SIG-M5 (cell line): ENCODE measurements at places on chromosomes 16 and 17.
A peak's percentile ranks its signal among the peaks of the same experiment; 100 is the strongest.

DNA sequence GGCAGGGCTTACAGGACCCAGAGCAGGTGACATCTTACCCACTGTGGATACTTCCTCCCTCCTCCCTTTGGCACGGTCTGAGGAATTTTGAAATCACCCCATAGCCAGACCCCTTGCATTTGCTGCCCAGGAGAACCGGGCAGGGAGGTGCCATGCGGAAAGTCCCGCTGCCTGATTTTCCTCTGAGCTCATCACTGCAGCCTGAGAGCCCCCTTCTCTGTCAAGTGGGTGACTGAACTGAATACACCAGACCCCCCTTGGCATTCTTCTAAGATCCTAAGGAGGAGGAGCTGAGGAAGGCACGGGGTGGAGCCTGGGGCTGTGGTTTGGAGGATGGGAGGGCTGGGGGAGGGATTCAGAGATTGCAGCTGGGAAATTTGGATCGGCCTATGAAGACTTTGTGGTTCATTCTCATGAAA, 173.4 kb downstream of the RAB11FIP4 start:
- DNase-seq: no peak

DNA sequence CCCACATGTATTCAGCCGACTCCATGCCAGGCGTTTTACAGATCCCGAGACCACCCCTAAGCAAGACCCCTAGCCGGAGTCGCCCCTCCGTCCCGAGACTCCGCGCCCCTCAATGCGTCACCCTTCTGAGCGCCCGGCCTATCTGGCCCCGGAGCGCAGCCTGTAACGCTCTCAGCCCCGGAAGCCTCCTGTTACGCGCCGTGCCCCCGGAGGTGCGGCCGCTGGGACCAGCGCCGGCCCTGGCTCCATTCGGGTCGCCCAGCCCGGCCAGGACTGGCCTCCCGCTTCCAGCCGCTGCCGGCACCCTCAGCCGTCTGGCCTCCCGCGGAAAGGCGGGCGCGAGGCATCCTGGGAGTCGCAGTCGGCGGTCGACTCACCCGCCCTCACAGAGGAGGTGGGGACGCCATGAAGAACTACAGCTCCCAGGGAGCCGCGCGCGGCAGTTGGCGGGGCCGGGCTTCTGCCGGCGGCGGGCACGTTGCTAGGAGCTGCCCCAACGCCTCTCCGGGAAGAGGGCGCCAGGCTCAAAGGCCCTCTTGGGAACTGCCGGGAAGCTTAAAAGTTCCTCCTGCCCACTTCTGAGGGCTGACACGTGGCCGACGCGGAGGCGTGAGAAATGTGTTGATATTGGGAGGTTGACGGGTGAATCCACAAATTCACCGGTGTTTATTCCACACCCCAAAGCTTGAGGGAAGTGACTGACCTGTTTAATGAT, at the start of gene FBF1:
FBF1 (minus strand) TSS at position 316 of the 715 bp plus-strand sequence. CDS start 2,893 bp downstream, outside the sequence.
- DNase-seq: peak; percentile 41

DNA sequence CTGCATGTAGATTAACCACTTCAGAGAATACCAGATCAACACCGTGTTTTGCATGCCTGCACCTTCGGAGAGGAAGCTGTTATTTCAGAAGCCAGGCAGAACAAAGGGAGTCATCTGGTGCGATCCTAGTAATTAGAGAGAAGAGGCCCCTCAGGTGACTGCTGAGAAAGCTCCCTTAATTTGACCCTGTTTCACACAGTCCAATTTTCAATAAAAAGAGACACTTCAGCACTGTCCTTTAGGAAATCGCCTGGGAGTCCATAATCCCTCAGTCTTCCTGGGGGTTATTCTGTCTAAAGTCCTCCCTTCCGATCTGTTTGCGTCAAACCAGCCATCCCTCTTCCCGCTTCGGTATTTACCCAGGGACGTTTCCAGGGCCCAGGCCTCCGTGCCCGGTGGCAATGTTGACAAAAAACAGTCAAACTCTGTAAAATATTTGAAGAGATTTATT, 23.4 kb upstream of the TNRC6C start:
- no peak for DNase-seq

DNA sequence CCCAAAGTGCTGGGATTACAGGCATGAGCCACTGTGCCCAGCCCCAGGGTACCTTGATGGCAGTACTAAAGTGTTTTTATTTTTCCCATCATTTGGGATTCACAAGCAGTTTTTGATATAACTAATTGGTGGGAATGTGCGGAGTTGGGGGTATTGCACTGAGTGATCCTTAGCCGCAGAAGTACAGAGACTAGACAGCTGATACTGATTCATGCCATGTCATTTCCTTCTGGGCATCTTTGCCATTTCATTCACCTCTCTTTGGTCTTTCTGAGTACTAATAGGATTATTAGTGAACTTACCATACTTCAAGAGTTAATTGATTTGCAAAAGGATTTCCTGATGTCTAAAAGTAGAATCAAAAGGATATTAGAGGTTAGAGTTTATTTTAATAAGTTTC, 9.7 kb downstream of the NMT1 start:
- DNase-seq: no peak

DNA sequence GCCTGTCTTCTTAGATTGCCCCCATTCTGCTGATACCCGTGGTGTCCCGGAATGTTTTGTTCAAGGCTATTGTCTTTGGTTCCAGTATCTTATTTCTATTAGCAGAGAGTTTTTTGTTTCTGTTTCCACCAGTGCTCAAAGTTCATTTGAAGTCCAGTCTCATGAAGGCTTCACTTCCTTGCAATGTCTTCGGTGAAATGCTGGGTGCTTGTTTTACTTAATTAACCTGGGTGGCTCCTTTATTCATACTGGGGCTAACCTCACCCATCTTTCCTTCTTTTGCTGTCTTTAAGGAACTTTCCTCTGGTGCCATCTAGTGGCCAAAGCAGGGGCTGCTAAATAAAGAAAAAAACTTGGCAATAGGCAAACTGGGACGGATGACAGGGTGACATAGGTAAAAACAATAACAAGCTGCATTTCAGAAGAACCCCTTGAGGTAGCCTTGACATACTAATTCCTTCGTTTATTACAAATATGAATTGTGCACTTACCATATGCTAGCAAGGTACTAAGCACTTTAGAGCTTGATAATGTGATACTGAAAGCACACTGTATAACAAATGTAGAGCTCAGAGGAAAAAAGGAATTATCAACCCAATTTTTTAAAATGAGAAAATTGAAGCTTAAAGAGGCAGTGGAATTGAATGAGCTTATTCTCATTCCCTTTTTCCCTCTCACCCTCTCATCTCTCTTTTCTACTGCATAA, 2.8 kb upstream of the SMIM36 start:
- DNase-seq: no peak

GRCh38 chr17:65743308-65743655, 181.8 kb upstream of the AXIN2 start:
- DNase-seq: no peak

- no peak for DNase-seq
Measured at GRCh38 chr17:2070241-2071023, 15.5 kb downstream of the HIC1 start.

- DNase-seq: no peak
Measured at GRCh38 chr17:60675997-60676396, 1.7 kb upstream of the BCAS3 start.

DNA sequence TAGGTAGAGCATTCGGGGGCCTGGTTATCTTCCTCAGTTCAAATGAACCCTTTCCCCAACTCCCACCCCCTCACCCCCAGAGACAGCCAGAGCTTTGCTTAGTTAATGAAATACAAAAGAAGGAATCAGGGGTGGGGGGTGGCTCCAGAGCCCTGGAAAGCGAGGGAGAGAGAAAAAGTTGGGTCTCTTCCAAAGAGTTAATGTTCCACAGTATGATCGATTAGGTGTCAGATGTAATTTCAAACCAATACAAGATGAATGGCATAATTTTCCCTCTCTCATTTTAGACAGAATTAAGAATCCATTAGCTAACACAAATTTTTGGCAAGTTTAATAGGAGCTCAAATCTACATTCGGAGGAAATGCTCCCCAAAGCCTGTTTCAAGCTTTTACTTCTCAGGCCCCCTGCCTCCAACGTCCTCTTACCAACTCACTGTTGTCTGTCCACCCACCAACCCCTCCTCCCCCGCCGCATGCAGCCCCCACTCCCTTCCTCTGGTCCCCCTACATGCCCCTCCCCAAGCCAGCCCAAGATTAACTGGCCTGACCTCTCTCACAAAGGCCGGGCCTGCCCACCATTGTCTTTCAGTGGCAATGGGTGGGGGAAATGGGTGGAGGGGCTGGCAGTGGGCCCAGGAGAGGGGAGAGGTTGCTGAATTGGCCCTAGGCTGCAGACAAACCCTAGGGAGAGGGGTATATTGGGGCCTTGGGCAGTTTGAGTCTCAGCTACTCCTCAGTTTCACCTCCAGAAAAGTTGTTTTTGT, 28.2 kb downstream of the NEUROD2 start:
- DNase-seq: no peak

DNA sequence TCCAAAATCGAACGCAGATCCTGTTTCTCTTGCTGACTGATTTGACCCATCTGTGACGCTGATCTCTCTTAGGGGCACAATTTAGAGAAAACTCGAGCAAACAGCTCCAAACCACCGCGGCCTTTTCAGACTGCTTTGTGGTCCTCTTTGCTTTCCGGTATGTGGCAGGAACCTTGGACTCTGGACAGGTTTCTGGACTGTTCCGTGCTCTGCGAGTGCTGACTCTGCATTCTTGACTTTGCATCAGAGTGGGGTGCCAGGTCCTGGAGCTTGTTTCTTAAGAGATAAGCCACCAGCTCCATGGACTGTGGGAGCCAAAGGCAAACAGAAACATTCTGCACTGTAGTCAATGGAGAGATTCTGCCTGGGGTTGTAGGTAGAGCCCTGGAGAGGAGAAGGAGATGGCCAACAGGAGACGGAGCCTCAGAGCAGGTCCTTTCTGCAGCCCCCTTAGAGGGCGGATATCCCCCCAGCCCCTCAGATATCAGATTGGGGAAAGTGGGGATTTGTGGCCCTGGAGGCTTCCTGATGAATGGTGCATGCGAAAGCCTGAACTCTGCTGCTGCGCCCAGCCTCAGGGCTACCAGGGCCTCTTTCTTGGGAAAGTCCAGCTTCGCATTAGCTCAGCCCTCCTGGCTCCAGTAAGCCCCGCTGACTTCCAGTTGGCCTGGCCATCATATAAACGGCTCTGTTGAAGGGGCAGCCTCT, 65.6 kb downstream of the WIPI1 start:
- DNase-seq: no peak

- no peak for DNase-seq
Measured at GRCh38 chr16:26087091-26087490, 395.3 kb downstream of the HS3ST4 start.

- DNase-seq: no peak
Measured at GRCh38 chr16:25151996-25152395, 40.5 kb downstream of the LCMT1 start.

GRCh38 chr16:82845116-82845515, 218.3 kb downstream of the CDH13 start:
- no peak for DNase-seq
